Omental fat pad (tissue), 4 donors: ENCODE measurements at places on chromosomes 7 and 10.

DNA sequence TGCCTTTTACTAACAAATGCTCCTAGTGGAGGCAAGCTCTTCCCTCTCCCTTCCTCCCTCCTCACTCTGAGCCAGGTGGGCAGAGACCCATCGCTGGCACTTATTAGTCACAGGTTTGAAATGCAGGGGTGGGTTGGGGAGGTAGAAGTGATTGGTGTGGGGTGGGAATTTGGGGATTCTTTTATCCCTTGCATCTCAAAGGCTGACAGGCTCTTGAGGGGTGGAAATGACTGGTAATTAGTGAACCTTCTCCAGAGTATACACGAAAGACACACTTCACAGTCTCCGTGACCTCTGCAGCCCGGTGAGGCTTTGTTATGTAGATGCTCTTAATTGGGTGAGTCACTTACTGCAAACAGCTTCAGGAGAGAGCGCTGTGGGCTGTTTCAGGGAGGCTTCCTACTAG is 13.9 kb upstream of the LRMDA start:
- no peak for DNase-seq

- no peak for DNase-seq
Measured at GRCh38 chr7:101740981-101741725, 76.3 kb upstream of the CUX1 start.

- no peak for DNase-seq
Measured at GRCh38 chr7:23544913-23545354, 13.2 kb upstream of the TRA2A start.

DNA sequence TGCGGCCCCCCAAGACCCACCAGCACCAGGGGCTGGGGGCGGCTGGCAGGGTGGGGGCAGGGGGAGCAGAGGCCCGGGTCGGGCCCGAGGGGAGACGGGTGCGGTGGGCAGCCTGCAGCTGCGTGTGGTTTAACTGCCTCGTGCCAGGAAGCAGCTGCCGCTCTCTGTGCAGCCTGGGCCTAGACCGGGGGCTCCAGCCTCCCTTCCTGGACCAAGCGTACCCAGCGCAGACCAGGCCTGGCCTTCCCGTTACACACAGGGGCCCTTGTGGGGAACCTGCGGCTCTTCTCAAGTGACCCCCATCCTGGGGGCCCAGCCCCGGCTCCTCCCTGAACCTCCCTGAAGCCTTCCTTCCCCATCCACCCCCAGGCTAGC is 6.6 kb upstream of the INTS1 start:
- no peak for DNase-seq

DNA sequence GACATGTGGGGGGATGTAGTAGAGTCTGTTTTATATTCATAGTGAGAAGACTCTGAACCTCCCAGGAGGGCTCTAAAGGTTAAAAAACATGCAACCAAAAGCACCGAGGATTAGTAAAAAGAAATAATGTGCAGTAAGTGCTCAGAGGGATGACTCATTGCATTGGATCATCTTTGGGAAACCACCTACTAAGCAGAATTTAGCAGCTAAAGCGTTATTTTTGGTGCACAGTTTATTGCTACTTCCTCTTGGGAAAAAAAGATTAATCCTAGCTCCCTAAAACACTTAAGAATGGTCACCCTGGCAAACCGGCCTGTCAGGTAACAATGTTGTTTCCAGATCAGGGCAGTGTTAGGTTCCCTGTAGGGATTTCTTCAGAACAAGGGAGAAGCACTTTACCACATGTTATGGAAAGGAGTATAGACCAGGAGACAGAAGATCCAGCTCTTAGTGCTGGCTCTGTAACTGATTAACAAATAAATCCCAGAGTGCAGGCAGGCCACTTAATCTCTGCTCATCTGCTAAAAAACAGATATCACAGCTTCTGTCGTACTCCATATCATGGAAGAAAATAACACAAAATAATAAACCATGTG is 44.8 kb upstream of the FAM133B start:
- DNase-seq: no peak

GRCh38 chr10:87765666-87766376 is 52.2 kb downstream of the ATAD1 start:
- DNase-seq: no peak

DNA sequence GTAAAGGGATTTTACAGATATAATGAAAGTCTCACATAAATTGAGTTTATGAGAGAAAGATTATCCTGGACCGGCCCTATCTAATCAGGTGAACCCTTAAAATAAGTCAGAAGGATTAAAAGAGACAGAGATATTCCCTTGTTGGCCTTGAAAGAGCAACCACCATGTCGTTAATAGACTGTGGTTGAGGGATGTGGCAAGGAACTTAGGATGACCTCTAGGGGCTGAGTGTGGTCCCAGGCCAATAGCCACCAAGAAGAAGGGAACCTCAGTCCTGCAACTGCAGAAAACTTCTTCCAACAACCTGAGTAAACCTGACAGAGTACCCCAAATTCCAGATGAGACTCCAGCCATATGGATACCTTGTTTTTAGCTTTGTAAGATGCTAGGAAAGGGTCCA is 121.5 kb downstream of the POLR1F start:
- no peak for DNase-seq

DNA sequence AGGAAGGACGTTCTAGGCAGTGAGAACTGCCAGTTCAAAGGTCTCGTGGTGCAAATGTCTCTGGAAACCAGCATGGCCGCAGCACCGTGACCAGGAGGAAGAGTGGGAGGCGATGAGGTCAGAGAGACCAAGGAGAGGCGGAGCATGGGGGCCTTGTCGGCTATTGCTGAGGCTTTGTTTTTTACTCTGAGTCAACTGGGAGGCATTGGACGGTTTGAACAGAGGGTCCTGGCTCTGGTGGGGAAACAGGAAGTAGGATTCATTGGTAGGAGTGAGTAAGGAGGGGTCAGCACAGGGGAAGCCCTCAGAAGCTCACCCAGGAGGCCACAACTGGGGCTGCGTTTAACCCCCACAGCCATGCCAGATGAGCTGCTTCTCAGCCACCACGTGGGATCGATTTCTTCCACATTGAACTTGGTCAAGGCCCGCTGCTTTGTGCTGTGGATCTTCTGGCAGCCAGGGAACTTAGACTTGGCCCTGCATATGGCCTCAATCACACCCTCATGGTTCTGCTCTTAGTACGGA is 22.2 kb upstream of the SH2B2 start:
- DNase-seq: no peak

GRCh38 chr7:146116521-146117222 is at the start of gene CNTNAP2:
CNTNAP2 (plus strand) TSS chr7:146116801; CDS start chr7:146116877, 76 bp downstream.
- DNase-seq: no peak

- no peak for DNase-seq
Measured at GRCh38 chr7:82701949-82702348, 258.4 kb upstream of the CACNA2D1 start.

DNA sequence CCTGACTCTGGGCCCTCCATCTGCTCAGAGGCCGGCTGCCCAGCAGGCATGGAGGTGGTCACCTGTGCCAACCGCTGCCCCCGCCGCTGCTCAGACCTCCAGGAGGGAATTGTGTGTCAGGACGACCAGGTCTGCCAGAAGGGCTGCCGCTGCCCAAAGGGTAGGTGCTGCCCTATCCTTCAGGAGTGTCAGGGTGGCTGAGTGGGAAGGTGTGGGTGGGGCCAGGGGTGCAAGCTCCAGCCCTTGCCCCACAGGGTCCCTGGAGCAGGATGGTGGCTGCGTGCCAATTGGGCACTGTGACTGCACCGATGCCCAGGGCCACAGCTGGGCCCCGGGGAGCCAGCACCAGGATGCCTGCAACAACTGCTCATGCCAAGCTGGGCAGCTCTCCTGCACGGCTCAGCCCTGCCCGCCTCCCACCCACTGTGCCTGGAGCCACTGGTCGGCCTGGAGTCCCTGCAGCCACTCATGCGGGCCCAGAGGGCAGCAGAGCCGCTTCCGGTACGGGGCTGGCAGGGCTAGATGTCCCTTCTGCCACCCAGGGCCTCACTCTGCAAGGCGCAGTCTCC is 17.5 kb upstream of the ZNF862 start:
- DNase-seq: no peak

DNA sequence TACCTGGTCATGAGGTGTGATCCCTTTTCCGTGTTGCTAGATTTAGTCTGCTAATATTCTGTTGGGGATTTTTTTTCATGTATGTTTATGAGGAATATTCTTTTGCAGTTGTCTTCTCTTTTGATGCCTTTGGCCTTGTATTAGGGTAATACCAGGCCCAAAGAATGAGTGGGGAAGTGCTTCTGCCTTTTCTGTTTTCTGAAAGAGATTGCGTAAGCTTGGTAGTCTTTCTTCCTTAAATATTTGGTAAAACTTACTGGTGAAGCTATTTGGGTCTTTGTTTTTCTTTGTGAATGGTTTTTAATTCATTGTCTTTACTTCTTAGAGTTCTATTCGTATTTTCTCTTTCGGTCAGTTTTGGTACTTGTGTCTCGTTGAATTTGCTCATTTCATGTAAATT is 51.1 kb downstream of the SHH start:
- DNase-seq: no peak

DNA sequence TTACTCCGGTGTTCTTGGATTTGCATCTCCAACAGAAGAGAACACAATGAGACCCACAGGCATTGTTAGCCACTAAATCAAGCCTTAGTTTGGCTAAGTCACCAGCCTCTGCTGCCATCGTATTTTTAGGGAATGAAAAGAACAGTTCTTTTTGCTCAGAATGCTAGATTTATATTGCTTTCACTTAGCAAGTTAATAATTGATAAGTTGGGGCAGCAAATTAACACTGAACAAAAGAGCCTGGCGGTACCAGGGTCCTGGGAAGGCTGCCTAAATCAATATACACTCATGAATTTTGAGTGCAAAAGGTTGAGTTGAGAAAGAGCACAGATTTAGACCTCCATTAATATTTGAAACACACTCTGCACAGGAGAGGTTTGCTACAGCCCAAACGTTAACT is 767.7 kb downstream of the TYW1 start:
- no peak for DNase-seq

GRCh38 chr7:121519548-121520521 is 123.7 kb upstream of the FAM3C start:
- DNase-seq: no peak

- DNase-seq: no peak
Measured at GRCh38 chr7:149490083-149490760, 7.4 kb downstream of the ZNF746 start.

- DNase-seq: no peak
Measured at GRCh38 chr10:17951868-17952371, at the start of gene SLC39A12. SLC39A12 (plus strand) TSS chr10:17951918; CDS start chr10:17953277, 1,359 bp downstream.

DNA sequence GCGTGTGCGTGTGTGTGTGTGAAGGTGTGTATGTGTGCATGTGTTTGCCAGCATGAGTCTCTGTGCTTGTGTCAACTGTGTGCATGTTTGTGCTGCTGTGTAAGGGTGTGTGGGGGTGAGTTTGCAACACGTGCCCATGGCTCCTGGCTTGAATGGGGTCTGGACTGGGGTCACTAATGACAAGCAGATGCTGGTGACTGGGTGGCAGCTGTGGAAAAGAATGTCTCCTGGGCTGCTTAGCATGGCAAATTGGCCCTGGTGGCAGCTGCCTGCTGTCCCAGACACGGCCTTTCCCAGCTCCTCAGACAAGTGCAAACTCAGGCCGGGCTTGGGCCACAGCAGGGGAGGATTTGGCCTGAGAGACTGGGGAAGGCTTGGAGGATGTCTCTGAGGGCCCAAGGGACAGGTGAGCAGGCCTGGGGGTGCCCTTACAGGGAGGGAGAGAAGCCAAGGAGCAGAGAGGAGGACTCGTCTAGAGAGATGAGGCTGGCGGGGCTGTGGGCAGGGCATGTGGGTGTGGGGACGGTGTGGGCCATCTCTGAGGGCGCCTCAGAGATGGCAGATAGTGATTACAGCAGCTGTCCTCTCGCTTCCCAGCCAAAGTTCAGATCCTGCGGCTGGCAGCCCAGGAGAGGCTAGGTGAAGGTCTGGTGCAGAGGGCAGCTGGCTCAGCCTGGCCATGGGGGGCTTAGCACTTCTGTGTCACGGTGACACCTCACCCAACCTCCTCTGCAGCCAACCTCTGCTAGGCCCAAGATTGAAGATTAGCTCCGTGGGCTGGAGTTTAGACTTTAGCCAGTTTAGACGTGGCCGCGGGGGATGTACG is 1.5 kb downstream of the AQP1 start:
- DNase-seq: no peak
